ENCODE measurements at places on chromosomes 2 and 18.
A peak's percentile ranks its signal among the peaks of the same experiment; 100 is the strongest.

DNA sequence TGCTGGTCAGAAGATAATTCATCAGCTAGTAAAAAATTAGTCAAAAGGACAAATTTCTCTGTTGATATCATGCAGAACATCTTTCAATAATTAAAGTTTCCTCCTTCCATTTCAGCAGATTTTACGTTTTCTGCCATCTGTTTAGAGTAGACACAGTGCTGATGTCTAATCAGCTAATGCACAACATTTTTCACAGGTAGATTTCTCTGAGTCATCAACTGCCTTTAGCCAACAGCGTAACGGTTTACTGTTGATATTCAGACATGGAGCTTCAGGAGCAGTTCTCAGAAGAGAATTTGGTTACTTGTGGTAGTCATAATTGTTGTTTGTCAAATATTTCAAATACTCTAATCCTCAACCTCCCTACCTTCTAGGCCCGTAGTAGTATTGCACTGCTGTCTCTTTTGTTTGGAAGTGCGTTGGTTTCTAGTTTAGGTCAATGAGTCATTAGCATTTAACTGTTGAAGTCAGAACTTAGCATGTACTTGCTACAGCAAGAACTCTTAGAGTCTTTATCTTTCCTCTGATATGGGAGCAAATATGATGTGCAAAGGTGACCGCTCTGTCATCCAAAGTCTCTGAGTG lies 86.8 kb upstream of the TFPI start:
- no peak for DNase-seq

GRCh38 chr2:128770143-128771085 lies 451.7 kb upstream of the HS6ST1 start:
- no peak for DNase-seq

DNA sequence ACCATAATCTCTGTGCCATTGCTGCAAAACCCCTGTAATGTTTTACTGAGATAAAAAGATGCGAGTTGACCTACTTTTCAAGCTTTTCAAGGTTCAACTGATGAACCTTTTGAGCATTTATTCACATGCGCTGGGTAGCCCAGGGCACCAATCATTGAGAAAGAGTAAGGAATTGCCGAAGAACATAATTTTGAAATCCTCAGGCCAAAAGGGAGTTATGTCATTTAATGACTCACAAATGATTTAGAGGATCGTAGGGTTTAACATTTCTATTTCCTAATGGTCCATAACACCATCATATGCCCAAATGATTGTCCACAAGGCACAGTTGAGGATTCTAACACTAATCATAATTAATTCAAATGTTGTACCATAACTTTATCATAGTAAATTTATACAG lies 20.2 kb upstream of the DLX1 start:
- no peak for DNase-seq

GRCh38 chr2:39875182-39875913 lies 96.3 kb upstream of the THUMPD2 start:
- DNase-seq: no peak

DNA sequence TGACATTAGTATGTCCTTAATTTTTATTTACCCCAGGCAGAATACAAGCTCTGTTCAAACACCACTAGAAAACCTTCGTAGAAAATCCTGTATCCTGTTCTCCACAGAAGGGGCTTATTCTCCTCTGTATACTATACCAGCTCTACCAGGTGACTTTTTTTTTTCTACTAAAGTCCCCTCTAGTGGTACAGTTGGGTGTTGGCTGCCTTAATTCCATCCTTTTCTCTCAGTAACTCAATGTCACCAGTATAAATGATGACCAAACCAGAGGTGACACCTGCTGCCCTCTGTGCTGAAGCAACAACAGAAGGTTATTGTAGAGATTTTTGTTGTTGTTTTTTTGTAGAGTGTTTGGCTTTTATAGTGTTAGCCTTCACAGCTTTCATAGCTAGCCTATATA lies 1322.0 kb downstream of the LRP1B start:
- DNase-seq: no peak

- DNase-seq: no peak
Measured at GRCh38 chr2:241323778-241324177, 8.1 kb downstream of the SEPTIN2 start.

DNA sequence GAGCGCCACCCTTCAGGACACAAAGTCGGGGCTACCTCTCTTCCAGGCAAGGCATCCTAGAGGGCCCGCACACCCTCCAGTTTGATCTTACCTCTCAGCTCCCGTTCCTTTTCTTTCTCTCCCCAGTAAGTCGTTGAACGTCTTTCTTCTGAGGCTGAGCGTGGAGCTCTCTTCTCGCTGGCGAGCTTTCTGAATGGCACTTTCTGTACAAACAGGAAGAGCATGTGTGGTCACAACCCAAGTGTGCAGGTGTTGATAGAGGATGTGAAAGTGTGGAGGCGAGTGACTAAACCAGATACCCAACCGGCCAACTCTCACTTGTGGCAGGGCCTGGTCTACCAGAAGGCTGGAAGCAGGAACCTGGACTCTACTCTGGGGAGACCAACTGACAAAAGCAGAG lies at the start of gene AFF3:
TSS of gene AFF3 (minus strand) at position 198 of the 400 bp plus-strand sequence. CDS start 38,136 bp downstream, outside the sequence.
- no peak for DNase-seq

GRCh38 chr2:152245653-152246052 lies 70.1 kb upstream of the STAM2 start:
- no peak for DNase-seq

- DNase-seq: no peak
Measured at GRCh38 chr2:34705551-34706247, 1106.6 kb upstream of the FAM98A start.

GRCh38 chr2:172234716-172235691 lies 132.3 kb upstream of the DLX2 start:
- no peak for DNase-seq

DNA sequence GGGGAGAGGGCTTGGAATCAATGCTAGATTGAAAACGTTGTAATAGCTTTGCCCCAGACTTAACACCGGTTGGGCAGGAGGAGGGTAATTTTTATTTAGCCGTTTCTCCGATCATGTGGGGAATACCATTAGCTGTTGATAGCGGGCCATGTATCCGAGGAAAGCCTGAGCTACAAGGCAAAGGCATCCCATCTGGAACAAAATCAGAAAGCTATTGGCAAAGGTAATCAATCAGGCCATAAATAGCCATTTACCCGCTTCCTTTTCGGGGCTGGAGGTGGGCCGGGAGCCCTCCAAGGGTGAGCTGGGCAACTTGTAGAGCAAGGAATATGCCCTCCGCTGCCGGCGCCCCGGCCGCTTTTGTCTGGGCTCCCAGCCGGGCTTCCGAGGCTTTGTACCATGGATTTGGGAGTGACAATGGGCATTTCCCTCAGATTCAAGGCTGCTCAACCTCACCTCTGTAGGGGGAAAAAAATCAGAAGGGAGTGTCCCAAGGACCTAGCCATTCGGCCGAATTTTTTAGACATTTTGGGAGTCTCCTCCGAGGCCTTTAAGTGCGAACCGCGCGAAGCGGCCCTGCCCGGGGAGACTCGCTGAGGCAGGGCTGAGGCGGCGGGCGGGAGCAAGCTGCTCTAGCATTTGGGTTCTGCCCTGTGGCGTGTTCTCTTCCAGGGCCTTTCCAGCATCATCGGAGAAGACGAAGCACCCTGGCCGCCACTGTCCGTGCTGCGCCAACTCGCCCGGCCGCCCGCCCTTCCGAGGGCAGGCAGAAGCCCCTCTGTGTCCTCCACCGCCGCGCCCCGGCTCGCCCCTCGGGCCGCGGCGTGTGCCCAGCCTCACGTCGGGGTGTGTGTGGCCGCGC lies 1.1 kb upstream of the HOXD9 start:
- no peak for DNase-seq

- DNase-seq: no peak
Measured at GRCh38 chr18:59768409-59768808, 71.2 kb upstream of the CCBE1 start.

DNA sequence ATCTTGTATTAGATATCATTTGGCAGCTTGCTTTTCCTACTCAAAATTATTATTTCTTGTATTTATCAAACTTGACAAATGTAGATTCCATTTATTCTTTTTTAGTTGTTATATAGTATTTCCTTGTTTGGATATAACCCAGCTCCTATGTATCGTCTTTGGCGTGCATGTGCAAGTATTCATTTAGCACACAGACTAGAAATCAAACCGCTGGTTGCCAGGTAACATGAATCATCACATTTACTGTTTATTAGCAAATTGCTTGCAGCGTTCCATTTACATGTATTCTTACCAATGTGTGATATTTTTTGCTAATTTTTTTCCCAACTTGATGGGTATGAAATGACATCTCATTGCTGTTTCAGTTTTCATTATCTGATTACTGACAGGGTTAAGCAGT lies 2089.7 kb upstream of the CELF4 start:
- no peak for DNase-seq

GRCh38 chr2:11140492-11140891 lies 14.8 kb upstream of the SLC66A3 start:
- no peak for DNase-seq

DNA sequence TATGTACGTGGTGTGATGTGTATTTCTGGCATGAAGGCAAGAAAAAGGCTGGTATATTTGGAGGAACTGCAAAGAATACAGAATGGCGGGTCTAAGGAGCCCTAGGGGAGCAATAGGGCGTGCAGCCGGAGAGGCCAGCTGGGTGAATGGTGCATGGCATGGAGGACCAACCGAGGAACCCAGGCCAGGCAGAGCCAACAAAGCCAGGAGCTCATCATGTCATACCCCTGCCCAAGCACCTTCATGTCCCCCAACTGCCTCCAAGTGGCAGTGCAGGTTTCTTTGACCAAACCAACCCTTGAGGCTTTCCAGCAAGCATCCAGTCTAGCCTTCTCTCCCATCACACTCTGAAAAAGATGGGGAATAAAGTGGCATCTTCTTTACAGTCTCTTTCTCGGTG lies 8.9 kb upstream of the KCNK3 start:
- DNase-seq: no peak

- DNase-seq: no peak
Measured at GRCh38 chr18:3950668-3951404, 500.9 kb downstream of the TGIF1 start.

GRCh38 chr18:26662996-26663395 lies 114.6 kb upstream of the KCTD1 start:
- DNase-seq: no peak

DNA sequence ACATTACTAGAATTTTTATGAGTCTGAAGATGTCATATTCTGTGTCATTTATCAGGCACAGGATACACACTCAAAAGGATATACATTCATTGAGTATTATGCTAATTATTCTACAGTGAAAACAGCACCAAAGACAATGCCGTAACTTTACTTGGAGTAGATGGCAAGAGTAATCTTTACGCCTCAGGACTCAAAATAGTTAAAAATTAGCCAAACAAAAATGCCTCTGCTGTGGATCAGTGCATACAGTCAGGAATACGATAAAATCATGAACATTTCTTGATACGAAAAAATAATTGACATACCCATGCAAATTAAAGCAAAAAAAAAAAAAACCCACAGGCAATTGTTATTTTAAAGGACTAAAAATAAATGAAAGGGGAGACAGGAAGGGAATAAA lies 129.7 kb downstream of the NETO1 start:
- DNase-seq: no peak

GRCh38 chr2:152336854-152337510 lies 2.0 kb downstream of the FMNL2 start:
- peak; percentile 5 for DNase-seq

DNA sequence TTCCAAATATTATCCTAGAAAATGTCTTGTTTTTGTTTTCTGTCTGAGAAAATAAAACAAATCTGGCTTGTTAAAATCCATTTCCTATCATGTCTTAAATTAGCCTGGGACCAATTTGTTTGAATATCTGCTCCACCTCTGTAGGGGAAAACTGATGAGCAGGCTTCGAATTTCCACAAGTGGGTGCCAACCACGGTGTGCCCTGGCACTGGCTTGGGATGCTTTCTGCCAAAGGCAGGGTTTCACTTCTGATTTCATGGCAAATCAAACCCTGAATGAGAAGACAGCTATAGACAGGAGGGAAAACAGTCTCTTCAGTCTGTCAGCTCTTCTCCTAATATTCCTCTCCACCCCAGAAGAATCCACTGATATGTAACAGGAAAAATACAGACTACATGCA lies 33.7 kb upstream of the STAT4 start:
- DNase-seq: no peak

- DNase-seq: peak; percentile 56
Measured at GRCh38 chr18:34222307-34223163, 2.2 kb downstream of the NOL4 start.

- DNase-seq: no peak
Measured at GRCh38 chr2:2527148-2527547, 196.1 kb upstream of the MYT1L start.

GRCh38 chr2:171309455-171310286 lies 124.1 kb downstream of the METTL8 start:
- no peak for DNase-seq

DNA sequence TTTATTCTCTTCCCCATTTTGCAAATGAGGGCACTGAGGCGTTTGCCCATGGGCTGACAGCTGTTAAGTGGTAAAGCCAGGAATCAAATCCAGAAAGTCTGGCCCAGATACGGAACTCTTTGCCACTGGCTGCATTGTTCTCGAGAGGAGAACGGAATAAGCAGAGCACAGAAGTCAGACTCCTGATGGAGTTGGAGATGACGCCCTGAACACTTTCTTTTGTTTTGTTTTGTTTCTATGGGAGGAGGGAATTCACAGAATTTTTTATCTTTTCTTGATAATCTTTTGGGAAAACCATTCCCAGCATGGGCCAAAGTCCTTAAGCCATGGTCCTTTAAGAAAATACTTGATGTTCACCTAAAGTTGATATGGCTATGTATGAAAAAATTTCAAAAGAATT lies 322.2 kb downstream of the RDH14 start:
- DNase-seq: no peak

GRCh38 chr2:157194844-157195243 lies 62.7 kb upstream of the GALNT5 start:
- no peak for DNase-seq

DNA sequence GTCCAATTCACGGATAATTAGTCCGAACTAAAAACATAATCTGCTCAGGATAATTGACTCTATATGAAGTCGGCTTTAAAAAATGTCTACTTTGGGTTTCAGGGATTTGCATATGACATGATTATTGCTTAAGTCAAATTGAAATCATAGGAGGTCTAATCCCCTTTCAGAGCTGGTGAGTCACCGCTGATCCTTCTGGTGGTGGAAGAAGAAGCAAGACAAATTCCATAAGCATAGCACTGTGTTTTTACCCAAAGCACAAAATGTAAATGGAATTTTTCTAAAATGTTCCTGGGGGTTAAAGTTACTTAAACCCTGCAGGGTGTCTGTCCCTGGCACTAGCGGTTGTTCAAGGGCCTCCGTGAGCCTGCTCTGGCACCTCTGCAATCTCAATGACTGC lies 460.2 kb downstream of the LRATD1 start:
- DNase-seq: no peak

- no peak for DNase-seq
Measured at GRCh38 chr2:176461098-176461808, 192.0 kb downstream of the MTX2 start.

GRCh38 chr18:46748466-46748865 lies 8.4 kb downstream of the ST8SIA5 start:
- no peak for DNase-seq

- DNase-seq: no peak
Measured at GRCh38 chr18:59788791-59789106, 91.5 kb upstream of the CCBE1 start.

GRCh38 chr2:227789803-227790202 lies 23.8 kb upstream of the CCL20 start:
- no peak for DNase-seq

- no peak for DNase-seq
Measured at GRCh38 chr2:74227646-74228045, 29.2 kb downstream of the MTHFD2 start.

GRCh38 chr18:8910843-8911242 lies 191.7 kb upstream of the NDUFV2 start:
- DNase-seq: no peak

Measured in endothelial cell (in vitro differentiated cells).